ENCODE measurements at places on chromosomes 5 and 9.

DNA sequence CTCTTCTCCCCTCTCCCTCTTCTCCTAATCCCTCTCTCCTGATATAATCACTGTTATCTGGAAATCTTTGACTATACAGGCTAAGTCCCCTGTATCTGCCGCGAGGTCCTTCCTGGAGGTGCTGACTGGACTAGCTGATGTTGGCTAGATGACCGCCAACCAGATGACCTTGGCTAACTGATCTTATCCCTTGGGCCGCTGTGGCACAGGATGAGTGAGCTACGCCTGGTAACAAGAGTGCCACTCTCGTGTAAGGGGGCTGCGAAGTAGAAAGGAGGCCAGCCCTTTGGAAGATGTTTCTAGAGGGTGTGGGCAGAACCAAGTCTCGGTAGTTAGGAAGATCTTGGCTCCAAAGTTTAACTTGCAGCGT lies 345 bp upstream of the PRRC1 start:
- no peak for DNase-seq

- no peak for DNase-seq
Measured at GRCh38 chr5:14357851-14358250, 214.7 kb downstream of the TRIO start.

DNA sequence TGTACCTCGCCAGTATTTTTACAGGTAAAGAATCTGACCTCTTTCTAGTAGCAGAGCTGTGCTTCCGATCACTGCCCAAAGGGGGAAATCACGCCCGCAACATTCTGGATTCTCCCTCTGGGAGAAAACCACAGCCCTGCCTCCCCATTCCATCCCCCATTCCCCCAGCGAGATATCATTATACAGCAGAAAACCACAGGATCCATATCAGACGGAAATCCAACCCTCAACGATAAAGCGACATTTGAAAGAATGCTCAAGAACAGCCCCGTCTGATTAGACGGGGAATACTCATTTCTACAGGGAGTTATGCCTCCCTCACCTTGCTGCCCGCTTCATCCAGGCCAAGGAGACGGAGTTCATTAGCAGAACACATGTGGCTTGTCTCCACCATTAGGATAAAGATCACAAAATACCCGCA lies 172.8 kb downstream of the COL23A1 start:
- DNase-seq, result no peak

DNA sequence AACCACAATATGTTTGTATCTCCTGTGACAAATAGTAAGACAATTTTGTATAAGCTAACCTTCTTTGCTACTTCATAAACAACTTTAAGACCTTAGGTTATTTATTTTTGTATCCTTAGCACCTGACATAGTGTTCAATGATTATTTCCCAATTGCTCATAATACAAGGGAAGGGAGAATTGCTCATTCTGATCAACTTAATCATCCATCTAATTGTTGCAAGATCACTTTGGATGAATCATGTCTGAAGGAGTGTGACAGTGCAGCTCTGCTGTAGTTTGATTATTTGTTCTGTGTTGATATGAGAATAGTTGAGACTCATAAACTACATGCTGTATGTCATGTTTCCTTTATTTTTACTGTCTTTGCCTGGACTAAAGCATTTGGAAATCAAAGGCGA lies 721.3 kb upstream of the SEMA6A start:
- DNase-seq, result no peak

- no peak for DNase-seq
Measured at GRCh38 chr5:149441194-149441753, 62.2 kb upstream of the IL17B start.

DNA sequence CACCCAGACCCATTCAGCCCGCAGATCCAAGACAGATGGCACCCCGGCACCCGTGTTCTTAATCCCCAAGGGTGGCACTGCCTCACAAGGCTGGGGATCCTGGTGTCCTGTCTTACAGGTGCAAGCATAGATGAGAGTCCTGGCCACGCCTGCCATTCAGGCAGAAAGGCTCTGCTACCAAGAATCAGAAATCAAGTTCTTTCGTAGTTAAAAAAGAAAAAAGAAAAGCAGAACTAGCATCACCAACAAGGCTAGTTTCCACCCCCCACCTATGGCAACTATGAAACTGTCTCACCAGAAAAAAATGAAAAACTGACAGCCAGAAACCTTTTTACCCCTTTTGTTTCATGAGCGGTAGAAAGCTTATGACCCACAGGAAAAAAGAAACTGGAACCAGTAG lies 170.4 kb downstream of the SYK start:
- DNase-seq, result no peak

- peak; percentile 30 for DNase-seq
Measured at GRCh38 chr9:89498852-89499480, 1.1 kb upstream of the SEMA4D start.

GRCh38 chr9:8095672-8096086 lies 296.1 kb upstream of the DMAC1 start:
- no peak for DNase-seq

DNA sequence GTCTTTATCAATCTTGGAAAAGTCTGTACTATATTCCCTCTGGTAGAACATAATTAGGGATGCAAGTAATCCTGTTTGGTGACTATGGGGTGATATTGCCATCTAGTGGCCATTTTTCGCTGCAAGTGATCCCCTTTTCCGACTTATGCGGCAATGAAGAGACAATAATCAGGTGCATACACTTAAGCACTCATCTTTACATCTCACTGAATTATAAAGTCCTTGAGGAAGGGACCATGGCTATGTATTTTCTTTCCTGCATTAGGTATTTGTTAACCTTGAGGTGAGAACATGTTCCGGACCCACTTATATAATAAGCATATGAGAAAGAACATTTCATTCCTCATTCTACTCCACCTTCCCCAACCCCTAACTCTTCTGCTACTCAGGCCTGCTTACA lies 19.6 kb upstream of the LIX1 start:
- peak; percentile 21 for DNase-seq

- no peak for DNase-seq
Measured at GRCh38 chr5:178286226-178287090, 53.9 kb upstream of the PHYKPL start.

GRCh38 chr9:107982745-107983144 lies 493.2 kb upstream of the KLF4 start:
- DNase-seq, result no peak

DNA sequence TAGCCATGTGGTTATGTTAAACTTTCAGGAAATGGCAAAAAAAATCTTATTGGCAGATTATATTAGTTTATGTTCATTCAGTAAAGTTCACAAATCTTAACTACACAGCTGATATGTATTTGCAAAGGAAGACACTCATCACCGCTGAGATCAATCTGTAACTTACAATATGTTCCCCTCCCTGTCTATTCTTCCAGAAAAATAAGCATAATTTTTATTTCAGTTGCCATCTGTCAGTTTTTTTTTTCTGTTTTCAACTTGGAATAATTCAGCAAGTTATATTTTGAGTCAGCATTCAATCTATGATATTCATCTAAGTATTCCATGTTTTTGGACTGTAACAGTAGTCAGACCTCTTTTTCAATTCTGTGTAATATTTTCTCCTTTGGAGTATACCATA lies 1019.9 kb upstream of the PTPRD start:
- DNase-seq, result no peak

- DNase-seq, result no peak
Measured at GRCh38 chr5:171841984-171842776, 56.6 kb downstream of the SMIM23 start.

- no peak for DNase-seq
Measured at GRCh38 chr5:142079306-142079721, 29.3 kb upstream of the NDFIP1 start.

- peak; percentile 22 for DNase-seq
Measured at GRCh38 chr5:141084487-141084989, 9.9 kb upstream of the PCDHB2 start.

DNA sequence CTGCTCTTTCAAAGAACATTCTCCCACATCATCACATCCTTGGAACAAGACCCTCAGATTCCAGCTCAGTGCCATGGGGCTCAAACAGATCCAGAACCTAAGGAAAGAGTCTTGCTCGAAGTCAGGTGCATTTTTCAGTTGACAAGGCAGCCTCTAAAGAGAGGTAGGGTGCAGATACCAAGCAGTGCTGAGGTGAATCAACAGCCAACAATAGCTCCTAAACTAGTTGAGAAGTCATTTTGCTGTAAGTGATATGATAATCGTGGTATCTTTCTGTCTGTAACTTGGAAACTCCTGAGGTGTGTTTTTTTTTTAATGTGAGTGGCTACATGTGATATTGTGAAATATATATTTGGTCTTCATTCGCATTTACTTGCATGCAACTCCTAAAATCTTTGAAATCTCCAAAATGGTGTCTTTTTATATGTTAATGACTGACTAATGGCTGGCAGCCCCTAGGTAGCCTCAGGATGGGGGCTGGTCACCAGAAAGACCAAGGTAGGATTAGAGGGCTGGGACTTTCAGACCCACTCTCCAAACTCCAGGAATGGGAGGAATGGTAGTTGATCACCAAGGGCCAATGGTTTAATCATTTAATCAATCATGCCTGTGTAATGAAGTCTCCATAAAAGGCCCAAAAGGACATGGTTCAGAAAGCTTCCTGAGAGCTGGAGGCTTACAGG lies 96.6 kb downstream of the SERINC5 start:
- no peak for DNase-seq

- no peak for DNase-seq
Measured at GRCh38 chr5:92144824-92145223, 761.7 kb upstream of the ARRDC3 start.

GRCh38 chr9:74770508-74771261 lies 117.0 kb downstream of the TRPM6 start:
- peak; percentile 17 for DNase-seq

DNA sequence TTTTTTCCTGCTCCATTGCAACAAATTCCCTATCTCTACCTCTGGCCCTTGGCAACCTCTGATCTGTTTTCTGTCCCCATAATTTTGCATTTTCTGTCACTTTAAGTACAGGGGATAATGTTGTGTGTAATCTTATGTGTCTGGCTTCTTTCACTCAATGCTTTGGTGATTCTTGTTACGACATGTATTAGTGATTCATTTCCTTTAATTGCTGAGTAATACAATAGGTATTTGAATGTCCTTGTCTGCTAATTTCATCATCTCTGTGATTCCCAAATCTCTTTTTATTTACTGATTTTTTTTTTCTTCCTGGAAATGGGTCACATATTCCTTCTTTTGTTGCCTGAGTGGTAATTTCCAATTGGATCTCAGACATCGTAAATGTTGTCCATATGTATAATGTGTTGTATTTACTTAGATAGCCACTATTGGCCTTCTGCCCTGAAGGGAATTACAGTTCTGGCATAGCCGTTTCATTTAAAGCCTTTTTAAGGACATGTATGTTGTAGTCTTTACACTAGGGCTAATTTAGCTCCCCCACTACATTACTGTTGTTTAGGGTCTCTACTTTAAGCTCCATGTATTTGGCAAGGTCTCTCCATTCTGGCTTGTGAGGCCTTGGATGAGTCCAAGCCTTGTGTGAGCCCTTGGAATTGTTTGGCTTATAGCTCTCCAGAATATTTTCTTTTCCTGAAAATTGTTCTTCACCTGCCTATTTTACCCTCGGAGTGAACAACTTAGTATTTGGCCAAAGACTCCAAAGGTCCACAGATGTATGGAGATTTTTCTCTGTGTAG lies 683.8 kb downstream of the LRRC70 start:
- no peak for DNase-seq

GRCh38 chr5:154829589-154830218 lies 20.7 kb downstream of the FAXDC2 start:
- no peak for DNase-seq

GRCh38 chr9:21144603-21145002 lies 3.0 kb upstream of the IFNW1 start:
- DNase-seq, result no peak

GRCh38 chr5:133883916-133884315 lies 84.5 kb downstream of the C5orf15 start:
- no peak for DNase-seq

GRCh38 chr5:57458443-57458842 lies 24.2 kb downstream of the ACTBL2 start:
- no peak for DNase-seq

- DNase-seq, result no peak
Measured at GRCh38 chr5:134175921-134176510, 734 bp downstream of the SKP1 start.

GRCh38 chr9:123716339-123716945 lies 213.5 kb downstream of the DENND1A start:
- DNase-seq, result no peak

- no peak for DNase-seq
Measured at GRCh38 chr9:124209279-124209678, 48.5 kb upstream of the NEK6 start.

GRCh38 chr9:94948567-94949235 lies 222.2 kb downstream of the AOPEP start:
- DNase-seq, result no peak

GRCh38 chr9:82153032-82153431 lies 164.5 kb downstream of the SPATA31D1 start:
- DNase-seq, result no peak

DNA sequence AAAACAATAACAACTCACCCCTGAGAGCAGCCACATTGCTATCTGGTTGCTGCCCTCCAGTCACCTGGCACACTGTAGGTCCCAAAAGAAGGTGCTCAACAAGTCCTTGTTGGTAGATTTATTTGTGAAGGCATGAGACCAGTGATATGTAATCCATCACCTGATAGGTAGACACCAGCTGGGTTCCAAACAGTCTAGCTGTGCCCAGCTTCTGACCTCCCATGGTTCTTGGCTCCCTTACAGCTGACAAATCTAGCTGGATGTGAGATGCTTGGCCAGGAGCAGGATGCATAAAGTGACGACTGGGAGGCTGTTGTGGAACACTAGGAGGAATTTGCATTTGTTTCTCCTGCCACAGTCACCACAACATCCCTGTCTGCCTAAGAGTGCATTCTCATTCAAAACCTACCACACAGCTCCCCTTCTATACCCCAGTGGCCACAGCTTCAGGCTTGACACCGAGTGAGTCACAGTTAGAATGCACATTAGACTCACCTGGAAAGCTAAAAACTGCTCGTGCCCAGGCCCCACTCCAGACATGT lies 7.8 kb upstream of the VLDLR start:
- DNase-seq, result no peak

GRCh38 chr5:109759306-109759705 lies 69.6 kb downstream of the MAN2A1 start:
- no peak for DNase-seq

DNA sequence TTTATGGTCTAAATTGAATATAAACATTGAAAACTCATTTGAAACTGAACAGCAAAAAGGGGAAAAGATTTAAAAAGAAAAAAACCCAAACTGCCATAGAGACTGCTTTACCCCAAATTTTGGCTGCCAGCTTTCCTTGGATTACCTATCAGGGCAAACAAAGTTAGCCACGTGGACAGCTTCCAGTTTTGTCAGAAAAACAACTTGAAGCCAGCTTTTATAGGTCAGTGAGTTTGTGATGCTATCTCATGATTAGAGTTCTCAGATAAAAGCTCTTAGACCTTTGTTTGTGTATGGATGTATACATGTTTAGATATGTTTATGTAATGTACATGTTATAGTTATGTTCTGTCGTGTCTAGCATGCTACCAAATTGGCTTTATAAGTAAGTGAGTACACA lies 16.1 kb downstream of the FBP2 start:
- DNase-seq, result no peak

- no peak for DNase-seq
Measured at GRCh38 chr5:109705596-109705995, 15.9 kb downstream of the MAN2A1 start.

Data from stimulated activated naive CD4-positive, alpha-beta T cell (primary cell).